ENCODE measurements at places on chromosomes 12 and 14.

DNA sequence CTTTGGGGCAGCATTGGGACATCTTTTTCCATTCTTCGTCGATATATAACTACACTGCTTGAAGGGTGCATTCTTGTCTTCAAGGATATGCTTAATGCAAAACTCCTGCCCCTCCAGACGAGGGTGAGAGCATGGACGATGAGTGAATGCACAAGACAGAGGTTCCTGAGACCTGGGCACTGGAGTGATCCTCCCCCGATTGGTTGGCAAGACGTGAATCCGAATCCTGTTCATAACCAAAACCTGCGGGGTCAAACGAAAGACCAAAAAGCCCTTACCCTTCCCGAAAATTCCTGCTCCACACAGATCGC, 684 bp downstream of the KANSL2 start:
- no peak for DNase-seq

- no peak for DNase-seq
Observed at GRCh38 chr12:124687917-124688316, 120.5 kb upstream of the NCOR2 start.

- DNase-seq: no peak
Observed at GRCh38 chr12:103765322-103765721, 75.7 kb downstream of the NT5DC3 start.

- DNase-seq: no peak
Observed at GRCh38 chr12:111773801-111774551, 7.2 kb downstream of the ALDH2 start.

DNA sequence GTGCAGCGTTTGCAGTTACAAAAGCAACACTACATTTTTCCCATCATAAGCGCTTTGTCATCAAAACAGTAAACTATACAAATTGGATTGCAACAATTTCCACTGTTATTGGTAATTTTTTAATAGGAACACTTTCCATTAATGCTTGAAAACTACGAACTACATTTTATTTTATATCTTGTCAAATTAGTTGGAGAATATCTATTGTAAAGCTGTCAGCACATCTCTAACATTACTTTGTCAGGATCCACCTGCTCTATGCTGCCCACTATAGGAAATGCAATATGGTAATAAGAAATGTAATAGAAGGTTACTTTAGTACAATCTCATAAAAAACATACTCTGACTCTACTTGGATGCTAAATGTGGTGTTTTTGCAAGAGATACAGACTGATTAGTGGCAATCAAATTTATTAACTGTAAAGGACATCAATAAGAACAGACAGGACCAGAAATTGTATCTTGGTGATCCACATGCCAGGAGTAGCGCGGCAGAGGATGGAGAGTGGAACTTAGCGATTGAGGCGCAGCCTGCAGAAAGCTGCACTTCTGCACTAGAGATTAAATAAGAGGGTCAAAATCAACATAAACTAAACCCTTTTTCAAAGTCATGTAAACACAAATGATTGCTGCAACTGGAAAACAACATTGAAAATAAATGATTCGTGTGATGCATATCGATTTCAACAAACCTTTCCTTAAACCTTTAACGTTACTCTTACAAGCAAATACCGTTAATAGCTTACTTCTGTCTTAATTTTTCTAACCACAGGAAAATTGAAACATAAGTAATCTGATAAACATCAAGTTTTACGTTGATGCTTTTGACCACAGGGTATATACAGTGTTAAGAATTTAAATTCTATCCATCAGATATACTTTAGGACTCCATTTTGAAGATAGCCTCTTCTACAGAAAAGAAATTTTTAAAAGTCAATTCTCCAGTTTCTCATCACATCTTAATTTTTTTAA, 3.6 kb upstream of the ARID2 start:
- DNase-seq: no peak

DNA sequence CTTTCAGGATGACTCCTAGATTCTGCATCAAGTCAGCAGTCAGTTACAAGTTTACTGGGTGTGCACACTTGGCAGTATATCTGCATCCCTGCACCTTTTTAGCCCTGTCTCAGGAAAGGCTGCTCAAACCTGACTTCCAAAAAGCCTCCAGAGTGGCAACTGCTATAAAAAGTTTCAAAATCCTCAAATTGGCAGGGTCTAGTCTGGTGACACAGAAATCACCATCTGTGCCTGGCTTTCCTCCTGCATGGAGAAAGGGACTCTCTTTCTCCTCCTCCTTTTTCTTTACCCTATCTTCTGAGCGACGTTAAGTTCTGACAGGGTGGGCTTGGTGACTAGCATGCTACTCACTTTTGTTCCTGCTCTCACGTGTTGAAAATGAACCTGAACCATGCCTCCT, 679.5 kb downstream of the C12orf50 start:
- no peak for DNase-seq

GRCh38 chr14:69483765-69484443, 624 bp upstream of the PLEKHD1 start:
- no peak for DNase-seq
